ENCODE measurements at places on chromosomes 13 and 19.

DNA sequence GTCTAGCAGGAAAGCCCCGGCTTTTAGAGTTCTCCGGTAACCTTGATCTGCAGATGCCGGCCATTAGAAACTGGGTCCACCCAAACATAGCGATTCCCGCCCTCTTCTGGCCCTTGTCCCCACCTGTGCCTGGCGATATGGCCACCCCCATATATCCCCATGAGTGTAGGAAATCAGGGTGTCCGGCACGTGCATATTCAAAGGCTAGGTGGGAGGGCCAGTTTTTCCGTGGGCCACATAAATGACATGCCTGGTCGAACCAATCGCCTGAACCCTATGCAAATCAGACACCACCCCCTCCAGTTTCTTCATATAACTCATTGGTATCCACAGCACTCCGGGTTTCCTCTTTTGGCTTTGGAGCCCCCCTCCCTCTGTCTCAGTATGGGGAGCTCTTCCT lies 37.4 kb downstream of the ERICH4 start:
- no peak for DNase-seq

- DNase-seq = no peak
Measured at GRCh38 chr19:57546513-57546912, 13.2 kb downstream of the ZNF550 start.

- no peak for DNase-seq
Measured at GRCh38 chr19:4108767-4109625, 14.9 kb downstream of the MAP2K2 start.

DNA sequence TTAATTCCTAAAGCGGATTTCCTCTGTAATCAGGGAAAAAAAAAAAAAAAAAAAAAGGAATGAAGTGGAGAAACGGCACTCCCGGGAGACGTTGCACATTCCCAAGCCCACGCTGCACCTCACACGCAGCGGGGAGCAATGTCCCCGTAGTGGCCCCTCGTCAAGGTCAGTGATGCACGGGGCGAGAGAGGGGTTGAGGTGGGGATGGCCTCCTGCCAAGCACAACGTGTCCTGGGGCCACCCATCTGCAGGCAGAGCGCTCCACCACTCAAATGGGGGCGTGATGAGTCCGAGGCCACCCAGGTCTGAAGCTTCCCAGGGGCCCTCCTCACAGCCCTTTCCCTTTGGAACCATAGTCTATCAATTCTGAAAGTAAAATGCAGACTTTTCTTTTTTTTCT lies 15.1 kb downstream of the PLK5 start:
- DNase-seq = no peak

- DNase-seq = no peak
Measured at GRCh38 chr13:30338331-30338851, 31.0 kb upstream of the KATNAL1 start.

DNA sequence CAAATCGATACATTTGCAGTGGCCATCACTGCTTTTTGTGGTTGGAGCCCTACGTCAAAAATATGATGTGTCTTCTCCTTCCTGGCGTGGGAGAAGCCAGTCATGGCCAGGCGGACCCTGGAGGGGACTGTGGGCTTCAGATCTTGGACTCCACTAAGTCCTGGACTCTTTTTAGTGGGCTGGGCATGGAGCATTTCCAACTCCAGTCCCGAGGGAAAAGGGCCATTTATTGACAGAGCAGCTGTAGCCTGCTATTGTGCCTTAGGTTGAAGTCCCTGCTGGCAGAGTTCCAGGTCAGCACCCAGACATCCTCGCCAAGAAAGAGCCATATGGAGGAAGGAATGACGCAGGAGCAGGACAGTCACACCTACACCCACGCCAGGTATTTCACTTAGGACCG lies 179.2 kb upstream of the ZNF507 start:
- DNase-seq = no peak

- DNase-seq = no peak
Measured at GRCh38 chr19:21559444-21559843, 54.0 kb downstream of the ZNF429 start.

GRCh38 chr19:31113293-31113692 lies 235.9 kb downstream of the TSHZ3 start:
- DNase-seq = peak; percentile 53

- peak; percentile 60 for DNase-seq
Measured at GRCh38 chr19:23686621-23687423, at the start of gene ZNF675. Gene ZNF675, minus strand, starts transcription at chr19:23687212. Its CDS starts 179 bp downstream, at chr19:23687033.

GRCh38 chr19:4748589-4748988 lies 24.9 kb upstream of the DPP9 start:
- no peak for DNase-seq

Data from GM04503 (cell line).